Activated CD4-positive, alpha-beta T cell treated with anti-CD3 and anti-CD28 coated beads, Interleukin-2, amount 10 ng/mL, durations not matched to agents 24 days and 14 days (primary cell): ENCODE measurements at places on chromosomes 3 and 15. TPM values are rescaled to one million over a fixed set of nuclear protein-coding genes. Genes with fewer than 3 reads are reported as not detected.

The CLDN11 gene
- not detected in 2 replicates for total RNA-seq

The FAM3D gene
- total RNA-seq = not detected in 2 replicates

The NANOGP8 gene
- total RNA-seq = not detected in 2 replicates

The COL6A5 gene
- total RNA-seq = not detected in 2 replicates

The GJD2 gene
- not detected in 2 replicates for total RNA-seq

The JMJD7 gene
- total RNA-seq = 18.3 and 20.1 TPM in 2 replicates

The PRSS50 gene
- not detected in 2 replicates for total RNA-seq

The OSTN gene
- not detected in 2 replicates for total RNA-seq

The SECISBP2L gene
- 38.1 and 40.0 TPM in 2 replicates for total RNA-seq

The CHL1 gene
- not detected in 2 replicates for total RNA-seq

The FBXW12 gene
- 0.14 and 0.28 TPM in 2 replicates for total RNA-seq

The GOLGA8H gene
- total RNA-seq = 0.12 TPM in 1 of 2 replicates, not detected in the other

The ADGRG7 gene
- total RNA-seq = not detected in 2 replicates

The SH2D7 gene
- not detected in 2 replicates for total RNA-seq

The ZIC1 gene
- not detected in 2 replicates for total RNA-seq

The ZDHHC23 gene
- 1.9 and 2.4 TPM in 2 replicates for total RNA-seq

The PLOD2 gene
- total RNA-seq = 1.6 and 2.0 TPM in 2 replicates

The XIRP1 gene
- total RNA-seq = 2.7 and 2.9 TPM in 2 replicates

The SCN5A gene
- not detected in 2 replicates for total RNA-seq

The CCNL1 gene
- total RNA-seq = 171 and 172 TPM in 2 replicates

The UBE2E1 gene
- 72.6 and 79.5 TPM in 2 replicates for total RNA-seq

The MAP3K13 gene
- total RNA-seq = 11.3 and 14.5 TPM in 2 replicates

The MITF gene
- 0.16 and 0.52 TPM in 2 replicates for total RNA-seq

The INKA1 gene
- 1.1 and 1.4 TPM in 2 replicates for total RNA-seq

The ST3GAL6 gene
- total RNA-seq = 0.19 TPM in 1 of 2 replicates, not detected in the other

The SIDT1 gene
- total RNA-seq = 8.5 and 11.5 TPM in 2 replicates

The REC114 gene
- total RNA-seq = not detected in 2 replicates

The POLQ gene
- total RNA-seq = 30.3 and 31.0 TPM in 2 replicates

The LRCH3 gene
- total RNA-seq = 54.7 and 56.4 TPM in 2 replicates

The CCR3 gene
- total RNA-seq = not detected in 2 replicates

The PARP15 gene
- 10.8 and 12.1 TPM in 2 replicates for total RNA-seq
